CD4-positive, alpha-beta T cell treated with Interleukin-4 for 1 hour (primary cell): ENCODE measurements at places on chromosomes 16 and 17.

- DNase-seq, result no peak
These were observed 66.3 kb downstream of the CHD9 start for GRCh38 chr16:53121043-53121620.

DNA sequence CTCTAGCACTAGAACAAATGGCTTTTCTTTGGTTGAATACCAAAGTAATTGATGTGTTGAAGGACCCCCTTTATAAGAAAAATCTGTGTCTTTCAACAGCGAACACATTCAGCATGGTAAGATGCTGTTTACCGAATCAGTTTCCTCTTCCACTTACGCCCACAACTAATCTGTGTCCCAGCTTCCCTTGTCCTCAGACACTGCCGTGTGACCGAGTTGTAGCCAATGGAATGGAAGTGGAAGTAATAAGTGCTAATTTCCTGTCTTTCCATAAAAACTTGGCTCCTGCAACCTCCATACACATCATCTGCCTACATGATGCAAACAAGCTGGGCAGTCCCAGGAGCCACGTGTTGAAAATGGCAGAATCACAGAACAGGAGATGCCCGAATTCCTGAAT lies 10.4 kb downstream of the CDIPT start:
- no peak for DNase-seq

DNA sequence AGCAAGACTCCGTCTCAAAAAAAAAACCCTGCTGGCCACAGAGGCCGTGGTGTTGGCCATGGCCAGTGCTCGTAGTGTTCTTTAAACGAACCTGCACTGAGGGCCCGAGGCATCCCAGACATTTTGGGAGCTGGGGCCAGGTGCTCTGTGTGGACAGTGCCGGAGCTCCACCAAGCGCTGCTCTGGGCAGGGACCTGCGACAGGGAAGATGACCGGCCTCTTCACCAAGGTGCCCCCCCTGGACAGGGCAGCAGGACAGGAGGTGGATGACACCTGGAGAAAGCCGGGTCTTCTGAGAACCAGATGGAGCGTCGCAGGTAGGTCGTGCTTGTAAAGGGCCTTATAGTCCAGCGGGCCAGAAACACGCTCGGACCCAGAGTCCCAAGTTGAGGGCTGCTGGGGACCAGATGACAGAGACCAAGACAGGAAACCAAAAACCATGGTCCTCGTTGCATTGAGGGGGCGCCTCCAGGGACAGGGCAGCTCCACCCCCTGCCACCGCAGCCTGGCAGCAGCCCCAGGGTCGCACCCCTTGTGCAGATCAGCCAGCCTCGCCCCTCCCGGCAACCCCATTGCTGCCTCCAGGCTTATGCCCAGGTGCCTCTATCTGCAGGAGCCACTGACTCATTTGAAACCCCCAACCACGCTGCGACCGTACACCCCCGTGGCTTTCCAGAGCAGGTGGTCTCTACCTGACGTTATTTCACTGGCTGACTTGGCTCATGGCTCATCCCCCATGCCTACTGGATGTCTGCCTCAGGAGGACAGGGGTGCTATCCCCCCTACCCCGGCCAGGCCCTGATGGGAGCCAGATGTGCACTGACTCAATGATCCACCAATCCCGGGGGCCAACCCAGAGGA lies 4.2 kb upstream of the NTN3 start:
- no peak for DNase-seq

- DNase-seq, result no peak
These were observed 29.4 kb downstream of the NARF start for GRCh38 chr17:82487910-82488309.

- no peak for DNase-seq
These were observed 133.4 kb upstream of the DYNLRB2 start for GRCh38 chr16:80407265-80407987.

GRCh38 chr17:47373002-47373401 lies 49.2 kb downstream of the EFCAB13 start:
- DNase-seq, result no peak
